A549 (cell line): ENCODE measurements at places on chromosomes 2 and 18.

DNA sequence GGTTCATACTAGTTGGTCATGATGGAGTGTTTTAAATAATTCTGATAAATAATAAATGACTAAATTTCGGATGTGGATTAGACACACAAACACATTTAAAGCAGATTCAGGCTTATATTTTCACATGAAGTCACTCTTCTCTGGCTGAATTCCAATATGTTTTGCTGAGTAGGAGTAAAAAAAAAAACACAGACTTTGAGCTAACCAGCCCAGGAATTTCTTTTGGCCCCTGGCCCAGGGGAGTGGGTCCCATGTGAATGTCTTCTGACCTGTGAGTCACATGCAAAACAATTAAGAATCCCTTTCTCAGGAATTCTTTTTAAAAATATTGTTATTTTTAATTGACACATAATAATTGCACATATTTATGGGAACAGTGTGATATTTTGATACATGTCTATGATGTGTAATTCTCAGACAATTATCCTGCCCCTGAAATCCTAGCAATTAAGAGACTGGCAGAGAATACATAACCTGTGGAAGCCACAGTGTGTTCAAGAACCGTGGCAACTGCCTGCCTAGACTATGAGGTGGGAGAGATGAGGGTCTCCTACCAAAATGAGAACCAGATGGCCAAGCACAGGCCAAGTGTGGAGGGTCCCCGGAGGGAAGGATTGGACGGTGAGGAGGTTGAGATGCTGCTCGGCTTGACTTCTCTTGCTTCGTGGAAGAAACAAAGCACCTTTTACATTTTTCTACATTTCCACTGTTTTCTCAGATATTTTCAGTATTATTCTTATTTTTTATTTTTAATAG, 236.4 kb downstream of the PIEZO2 start:
- DNase-seq = no peak

DNA sequence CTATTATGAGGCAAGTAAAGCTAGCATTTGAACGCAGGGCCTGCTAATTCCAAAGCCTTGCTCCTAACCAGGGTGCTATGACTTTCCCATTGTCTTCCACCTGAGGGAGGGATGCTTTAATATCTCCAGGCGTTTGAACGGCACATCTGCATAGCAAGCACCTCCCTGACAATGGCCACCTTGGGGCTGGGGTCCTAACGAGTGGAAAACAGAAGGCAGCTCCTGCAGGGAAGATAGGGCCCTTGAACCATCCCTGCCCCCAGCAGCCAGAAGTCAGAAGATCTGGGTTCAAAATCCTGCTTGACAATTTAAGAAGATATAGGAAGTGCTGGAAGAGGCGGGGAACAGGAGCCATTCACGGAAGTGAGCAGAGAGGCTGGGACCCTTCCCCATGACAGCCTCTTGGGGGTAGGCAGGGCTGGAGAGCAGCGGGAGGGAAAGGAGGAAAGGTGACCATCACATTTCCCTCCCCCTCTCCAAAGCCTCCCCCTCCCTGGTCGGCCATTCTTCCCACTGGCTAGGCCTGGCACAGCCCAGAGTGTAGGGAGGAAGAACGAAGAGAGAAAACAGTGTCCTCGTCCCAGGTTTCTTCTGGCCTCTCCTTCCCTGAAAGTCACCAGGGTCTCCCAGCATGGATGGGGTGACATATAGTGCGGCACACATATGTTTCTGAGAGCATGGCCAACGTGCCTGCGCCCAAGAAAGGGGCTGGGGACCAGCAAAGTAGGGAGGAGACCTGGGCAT, 73.5 kb downstream of the EMX1 start:
- no peak for DNase-seq

GRCh38 chr18:13446610-13447461, 228.3 kb downstream of the LDLRAD4 start:
- DNase-seq = peak; percentile 33

DNA sequence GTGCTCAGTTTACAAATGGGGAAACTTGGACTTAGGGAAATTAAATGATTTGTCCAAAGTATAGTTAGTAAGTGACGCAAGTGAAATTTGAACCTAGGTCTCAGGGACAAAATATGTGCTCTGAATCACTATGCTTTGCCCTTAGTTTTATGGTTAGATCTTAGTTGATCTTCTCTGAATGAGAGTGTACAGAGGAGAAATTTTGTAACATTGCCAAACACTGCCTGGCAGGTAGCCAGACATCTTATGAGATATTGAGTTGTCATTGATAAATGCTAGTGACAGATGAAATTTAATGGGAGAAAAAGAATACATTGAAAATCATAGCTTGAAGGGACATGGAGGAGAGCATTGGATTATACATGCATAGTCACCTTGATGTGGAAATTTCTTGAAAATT, 91.4 kb downstream of the GALNT1 start:
- no peak for DNase-seq

GRCh38 chr2:201218780-201219179, 35.8 kb downstream of the CASP10 start:
- no peak for DNase-seq

GRCh38 chr2:152493417-152493816, 158.4 kb downstream of the FMNL2 start:
- no peak for DNase-seq

GRCh38 chr2:24220554-24221291, 45.9 kb downstream of the FAM228A start:
- no peak for DNase-seq

GRCh38 chr18:13151656-13152055, 66.9 kb upstream of the LDLRAD4 start:
- no peak for DNase-seq

DNA sequence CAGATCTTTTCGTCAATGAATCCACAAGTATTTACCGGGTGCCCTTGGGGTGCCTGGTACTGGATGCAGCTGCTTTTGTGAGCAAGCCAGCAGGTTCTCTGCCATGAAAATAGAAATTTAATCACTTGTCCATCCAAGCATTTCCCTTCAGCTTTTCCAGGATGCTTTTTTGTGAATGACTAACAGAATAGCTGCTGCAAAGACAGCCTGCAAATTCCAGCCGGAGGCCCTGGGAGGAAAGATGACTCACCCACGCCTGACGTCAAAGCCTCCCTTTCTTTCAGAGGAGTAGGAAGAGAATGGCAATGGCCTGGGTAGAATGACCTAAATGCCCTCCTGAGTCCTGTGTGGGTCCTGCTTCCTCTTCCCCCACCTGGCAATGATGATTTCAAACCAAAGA, 111.9 kb downstream of the AP1S3 start:
- DNase-seq = peak; percentile 97

DNA sequence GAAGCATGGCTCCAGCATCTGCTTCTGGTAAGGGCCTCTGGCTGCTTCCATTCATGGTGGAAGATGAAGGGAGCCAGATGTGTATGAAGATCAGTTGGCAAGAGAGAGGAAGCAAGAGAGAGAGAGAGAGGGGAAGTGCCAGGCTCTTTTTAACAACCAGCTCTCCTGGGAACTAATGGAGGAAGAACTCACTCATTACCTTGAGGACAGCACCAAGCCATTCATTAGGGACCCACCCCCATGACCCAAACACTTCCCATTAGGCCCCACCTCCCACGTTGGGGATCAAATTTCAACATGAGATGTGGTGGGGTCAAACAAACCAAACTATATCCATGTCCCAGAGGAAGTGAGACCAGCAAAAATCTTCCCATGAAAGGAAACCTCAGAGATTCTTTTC, 124.8 kb upstream of the SIX2 start:
- no peak for DNase-seq

DNA sequence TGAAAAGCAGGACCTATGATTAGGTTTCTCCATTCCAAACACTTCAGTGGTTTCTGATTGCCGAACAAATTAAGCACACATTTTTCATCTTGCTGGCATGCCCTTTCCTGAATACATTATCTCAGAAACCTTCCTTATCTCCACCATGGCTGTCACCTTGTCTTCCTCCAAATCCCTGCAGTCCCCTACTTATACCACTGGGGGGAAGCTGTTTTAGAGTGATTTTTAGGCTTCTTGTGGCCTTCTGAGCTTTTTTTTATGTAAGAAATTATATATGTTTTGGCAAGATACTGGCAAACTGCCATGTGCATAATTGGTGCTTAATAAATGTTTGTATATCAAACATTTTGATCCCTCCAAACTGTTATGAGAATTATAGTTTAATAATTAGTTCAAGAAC, 229.2 kb downstream of the MYT1L start:
- peak; percentile 25 for DNase-seq

- no peak for DNase-seq
Measured at GRCh38 chr18:79798999-79799370, 1.2 kb downstream of the KCNG2 start.

DNA sequence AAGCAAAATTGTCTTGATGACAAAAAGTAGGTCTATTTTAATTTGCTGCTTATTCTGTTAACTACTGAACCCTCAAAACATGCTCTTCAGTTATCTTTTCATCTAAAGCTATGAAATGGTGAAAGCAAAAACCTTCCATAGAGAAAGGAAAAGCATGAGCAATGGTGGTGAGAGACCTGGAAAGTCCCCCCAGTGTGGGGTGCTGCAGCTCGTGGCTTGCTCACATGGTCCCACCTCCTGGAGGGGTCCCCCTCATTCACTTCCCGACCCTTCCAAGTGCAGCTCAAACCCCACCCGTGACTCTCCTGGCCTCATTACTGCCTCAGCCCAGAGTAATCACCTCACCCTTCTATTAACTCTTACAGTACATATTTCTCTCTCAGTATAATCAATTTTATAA, 301.8 kb upstream of the HNRNPA3 start:
- DNase-seq = no peak

DNA sequence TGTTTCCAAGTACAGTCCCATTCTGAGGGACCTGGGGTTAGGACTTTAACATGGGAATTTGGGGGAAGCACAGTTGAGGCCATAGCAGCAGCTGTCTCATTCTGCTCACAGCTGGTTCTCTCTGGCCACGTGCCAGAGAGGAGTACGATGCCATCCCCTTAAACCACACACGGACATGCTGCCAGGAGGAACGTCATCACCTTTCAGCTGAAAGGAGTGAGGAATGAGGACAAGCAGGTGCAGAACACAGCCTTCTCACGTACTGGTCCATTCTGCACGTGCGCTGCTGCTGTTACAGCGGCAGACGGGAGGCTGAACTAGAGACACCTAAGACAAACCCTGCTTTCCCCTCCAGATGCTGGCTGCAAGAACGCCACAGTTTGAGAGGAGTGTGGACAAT, 33.5 kb downstream of the ODC1 start:
- no peak for DNase-seq

GRCh38 chr2:12669036-12669435, 47.7 kb upstream of the TRIB2 start:
- no peak for DNase-seq

DNA sequence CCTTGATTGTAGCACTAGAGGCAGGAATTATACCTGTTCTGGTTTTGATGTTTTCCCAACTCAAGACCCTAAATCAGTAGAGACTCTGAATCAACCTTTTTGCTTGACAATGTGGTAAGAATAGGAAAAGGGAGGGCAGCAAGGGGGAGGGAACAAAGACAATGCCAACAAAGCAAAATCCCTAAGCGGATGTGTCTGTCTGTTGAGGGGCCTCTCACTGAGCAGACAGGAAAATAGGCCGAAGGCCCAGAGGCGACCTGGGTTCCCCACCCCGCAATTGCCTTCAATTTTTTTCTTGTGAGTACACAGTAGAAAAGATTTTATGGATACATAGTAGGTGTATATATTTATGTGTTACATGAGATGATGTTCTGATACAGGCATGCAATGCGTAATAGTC, 75.6 kb downstream of the MAP4K4 start:
- DNase-seq = no peak

DNA sequence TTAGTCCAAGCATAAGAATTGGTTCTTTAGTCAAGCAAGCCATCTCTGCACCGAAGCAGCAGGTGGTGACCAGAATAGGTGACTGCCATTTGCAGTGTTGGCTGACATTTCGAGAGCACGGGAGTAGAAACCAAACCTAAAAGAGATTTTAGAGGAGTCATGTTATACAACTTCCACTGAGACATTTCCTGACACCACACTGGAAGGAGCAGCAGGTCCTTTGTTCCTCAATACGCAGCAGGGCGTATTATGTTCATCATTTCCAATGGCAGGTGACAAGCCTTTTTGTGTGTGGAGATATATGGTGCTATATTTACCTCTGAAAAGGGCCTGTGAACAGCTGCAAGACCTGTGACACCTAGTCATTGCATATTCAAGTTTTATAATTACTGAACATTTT, 418.8 kb upstream of the NETO1 start:
- no peak for DNase-seq

DNA sequence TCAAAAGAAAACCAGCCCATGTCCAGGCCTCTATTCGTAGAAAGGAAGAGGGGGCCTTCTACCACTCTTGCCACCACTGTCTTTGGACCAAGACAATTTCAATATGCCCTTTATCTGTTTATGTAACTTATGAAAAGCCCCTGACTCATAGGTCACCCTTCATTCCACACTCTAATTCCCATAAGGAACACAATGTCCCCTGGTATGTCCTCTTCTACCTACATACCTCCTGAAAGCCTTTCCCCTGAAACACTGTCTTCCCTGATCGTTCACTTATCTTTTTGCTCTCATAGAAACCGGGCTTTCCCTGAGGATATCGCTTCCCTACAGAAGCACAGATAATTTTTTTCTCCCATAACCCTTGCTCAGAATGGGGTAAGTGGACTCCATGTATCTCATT, 13.3 kb downstream of the EIF2AK3 start:
- DNase-seq = no peak

GRCh38 chr18:48027401-48027963, 97.0 kb upstream of the SMAD2 start:
- DNase-seq = no peak

DNA sequence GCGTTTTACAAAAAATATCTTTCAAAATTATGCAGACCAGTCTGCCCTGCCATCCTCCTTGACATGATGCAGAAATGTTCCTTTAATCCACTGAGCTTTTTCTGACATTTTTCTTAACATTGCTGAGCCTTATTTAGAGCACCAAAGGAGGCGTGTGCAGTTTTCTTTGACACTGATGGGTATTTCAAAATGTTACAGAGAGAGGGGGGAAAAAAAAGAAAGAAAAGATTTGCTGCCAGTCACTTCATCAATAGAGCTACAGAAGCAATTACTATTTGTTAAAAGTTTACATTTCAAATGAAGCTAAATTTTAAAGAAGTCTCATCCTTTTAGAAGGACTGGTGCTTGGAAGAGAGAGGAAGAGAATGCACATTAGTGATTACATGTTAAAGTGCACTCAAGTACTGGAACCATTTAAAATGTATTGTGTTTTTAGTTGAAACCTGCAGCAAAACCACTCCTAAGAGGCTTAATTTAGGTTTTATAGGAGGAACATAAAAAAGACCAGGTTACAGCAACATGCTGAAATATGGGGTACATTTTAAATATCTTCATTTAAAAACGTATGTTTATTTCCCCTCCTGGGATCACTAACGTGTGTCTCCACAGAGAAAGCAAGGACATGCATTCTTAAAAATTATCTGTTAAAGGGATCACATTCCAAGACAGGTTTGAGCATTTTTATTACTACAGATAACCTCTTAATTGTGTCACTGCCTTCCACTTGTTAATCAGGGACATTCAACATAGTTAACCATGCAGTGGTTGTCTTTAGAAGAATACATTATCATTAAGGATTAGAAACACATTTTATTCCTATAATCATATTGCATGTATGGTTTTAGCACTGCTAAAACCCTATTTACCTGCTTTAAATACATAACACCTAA, 258.4 kb downstream of the MEIS1 start:
- no peak for DNase-seq

- no peak for DNase-seq
Measured at GRCh38 chr2:29718076-29718686, 203.2 kb downstream of the ALK start.

GRCh38 chr2:20071397-20072383, 20.3 kb upstream of the LAPTM4A start:
- peak; percentile 59 for DNase-seq

GRCh38 chr18:74251297-74252038, 40.3 kb downstream of the CYB5A start:
- DNase-seq = peak; percentile 77
